ENCODE measurements at places on chromosomes 11 and 22. TPM values are rescaled to one million over a fixed set of nuclear protein-coding genes. Genes with fewer than 3 reads are reported as not detected.

The KRTAP5-9 gene
- 0.95 TPM for polyA plus RNA-seq

The MYRF gene
- 0.19 TPM for polyA plus RNA-seq

The LUZP2 gene
- polyA plus RNA-seq = not detected

The C1QTNF5 gene
- polyA plus RNA-seq = not detected

The CPT1B gene
- 109 TPM for polyA plus RNA-seq

The DAGLA gene
- 0.04 TPM for polyA plus RNA-seq

The ZP1 gene
- not detected for polyA plus RNA-seq
